ENCODE measurements at places on chromosomes 6 and 20.

GRCh38 chr6:27250277-27251111, 3.0 kb downstream of the PRSS16 start:
- no peak for DNase-seq

DNA sequence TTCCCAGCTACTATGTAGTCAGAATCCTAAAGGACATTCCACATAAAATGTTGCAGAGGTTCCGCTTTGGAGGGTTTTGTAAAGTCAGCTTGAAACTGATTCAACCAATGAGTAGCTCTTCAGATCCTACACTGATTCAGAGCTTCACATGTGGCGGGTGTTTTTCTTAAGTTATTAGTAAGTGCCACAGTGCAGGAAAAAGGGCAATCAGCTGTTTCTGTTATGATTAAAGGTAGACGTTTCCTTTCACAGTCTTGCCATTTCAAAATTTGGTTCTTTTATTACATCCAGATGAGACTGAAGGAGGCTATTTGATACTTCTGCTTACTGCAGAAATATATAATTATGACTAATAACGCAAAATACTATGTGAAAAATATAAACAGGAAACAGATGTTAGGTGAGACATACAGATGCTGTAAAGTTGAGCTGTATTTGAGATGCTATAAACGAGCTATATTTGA, 443.9 kb downstream of the CDKAL1 start:
- no peak for DNase-seq

- no peak for DNase-seq
These were observed 9.6 kb upstream of the TRIM31 start for GRCh38 chr6:30122515-30122914.

GRCh38 chr6:111536910-111537527, 54.0 kb upstream of the REV3L start:
- DNase-seq = no peak

DNA sequence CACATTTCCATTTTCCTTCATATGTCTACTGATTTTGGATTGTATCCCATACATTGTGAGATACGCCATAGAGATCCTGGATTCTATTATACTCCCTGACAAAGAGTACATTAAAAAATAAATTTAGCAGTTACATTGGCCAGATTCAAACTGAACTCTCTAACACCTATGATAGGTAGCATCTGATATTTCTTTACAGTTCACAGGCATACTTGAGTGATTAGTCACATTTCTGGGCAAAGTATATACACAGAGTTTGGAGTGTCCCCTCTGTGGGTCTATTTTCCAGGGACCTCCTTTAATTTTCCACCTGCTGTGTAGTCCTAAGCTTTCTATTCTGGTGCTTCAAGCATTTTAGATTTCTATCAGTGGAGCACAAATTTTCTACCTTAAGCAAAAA, 96.4 kb downstream of the TBC1D32 start:
- no peak for DNase-seq

DNA sequence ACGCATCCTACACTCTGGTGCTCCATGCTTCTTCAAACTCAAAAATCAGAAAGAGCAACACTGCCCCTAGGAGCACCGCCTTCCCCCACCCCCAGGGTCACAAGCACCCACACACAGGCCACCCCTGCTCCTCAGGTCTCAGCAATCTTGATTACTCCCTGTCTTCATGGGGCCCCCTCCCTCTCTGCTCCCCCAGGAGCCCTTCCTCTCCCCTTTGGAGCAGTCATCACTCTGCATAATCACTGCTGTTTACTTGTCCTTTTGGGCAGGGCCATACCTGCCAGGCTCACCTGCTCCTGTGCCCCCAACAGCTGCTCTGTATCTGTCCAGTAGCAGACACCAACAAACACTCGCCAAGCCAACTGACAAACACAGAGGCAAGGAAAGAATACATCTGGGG, 7.6 kb upstream of the SYNDIG1 start:
- DNase-seq = no peak

- no peak for DNase-seq
These were observed 5.8 kb downstream of the TXNDC5 start for GRCh38 chr6:7904654-7905319.

- no peak for DNase-seq
These were observed 62.4 kb downstream of the AGPAT4 start for GRCh38 chr6:161211380-161212035.

DNA sequence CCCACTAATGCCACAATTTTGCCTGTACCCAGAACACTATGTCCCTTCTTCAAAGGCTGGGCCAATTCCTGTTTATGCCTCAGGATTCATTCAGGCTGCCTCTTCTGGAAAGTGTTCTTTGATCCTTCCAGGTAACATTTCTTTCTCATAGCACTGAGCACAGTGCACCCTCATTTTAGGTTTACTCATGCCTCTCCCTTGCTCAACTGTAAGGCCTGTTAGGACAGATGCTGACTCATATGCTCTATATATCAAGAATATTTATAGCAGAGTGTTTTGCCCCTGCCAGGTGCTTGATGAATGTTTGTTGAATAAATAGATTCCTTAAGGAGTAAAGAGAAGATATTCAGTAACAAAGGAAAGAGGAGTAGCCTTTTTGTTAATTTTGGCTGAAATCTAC, 263.9 kb downstream of the PHF3 start:
- DNase-seq = no peak

DNA sequence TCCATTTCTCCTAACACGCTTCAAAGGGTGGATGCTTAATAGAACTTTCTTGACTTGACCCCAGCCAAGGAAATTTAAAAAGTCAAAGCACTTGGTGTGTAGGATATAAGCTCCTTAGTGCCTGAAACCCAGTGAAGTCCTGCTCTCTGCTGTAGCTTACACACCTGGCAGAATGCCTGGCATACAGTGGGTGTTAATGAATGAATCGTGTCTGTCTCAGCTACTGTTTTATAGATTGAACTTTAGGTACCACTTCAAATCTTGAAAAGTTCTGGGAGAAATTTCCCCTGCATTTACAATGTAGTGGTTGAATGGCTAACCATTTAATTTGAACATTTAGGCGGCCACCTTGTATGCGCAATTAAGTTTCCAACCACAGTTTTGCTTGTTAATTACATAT, 70.5 kb upstream of the ZNF217 start:
- no peak for DNase-seq

DNA sequence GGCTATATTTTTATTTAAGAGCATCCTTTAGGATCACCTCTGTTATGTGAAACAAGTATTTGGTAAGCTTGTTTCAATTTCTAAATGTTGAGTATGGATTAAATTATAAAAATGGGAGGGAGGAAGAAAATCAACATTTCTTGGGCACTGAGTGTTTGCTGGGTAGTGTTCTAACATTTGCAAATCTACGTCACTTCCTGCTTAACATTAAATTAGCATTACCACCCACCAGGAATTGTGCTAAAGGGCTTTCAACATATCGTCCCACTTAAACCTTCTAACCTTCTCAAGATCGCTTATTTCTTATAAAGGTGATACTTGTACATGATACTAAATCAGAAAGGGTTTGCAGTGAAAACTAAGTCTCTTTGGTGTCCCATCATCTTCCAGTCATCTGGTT, 7.9 kb upstream of the TMEM217 start:
- DNase-seq = no peak

- DNase-seq = no peak
These were observed 7.9 kb upstream of the SLC22A16 start for GRCh38 chr6:110484321-110484720.

- DNase-seq = no peak
These were observed 7.4 kb downstream of the RPL10A start for GRCh38 chr6:35475573-35475972.
